Tibial nerve (tissue), 4 donors: ENCODE measurements at places on chromosomes 7 and 10. TPM values are rescaled to one million over a fixed set of nuclear protein-coding genes. Genes with fewer than 3 reads are reported as not detected.

The ACTL6B gene
- not detected for total RNA-seq

The SERPINE1 gene
- 5.7 TPM for total RNA-seq

The LRRD1 gene
- total RNA-seq: not detected

GRCh38 chr7:95596198-95597063 is at the start of gene PDK4:
Gene PDK4 (minus strand): TSS chr7:95596516. CDS start chr7:95596293, 223 bp downstream.
- DNase-seq: peak; percentile 99

DNA sequence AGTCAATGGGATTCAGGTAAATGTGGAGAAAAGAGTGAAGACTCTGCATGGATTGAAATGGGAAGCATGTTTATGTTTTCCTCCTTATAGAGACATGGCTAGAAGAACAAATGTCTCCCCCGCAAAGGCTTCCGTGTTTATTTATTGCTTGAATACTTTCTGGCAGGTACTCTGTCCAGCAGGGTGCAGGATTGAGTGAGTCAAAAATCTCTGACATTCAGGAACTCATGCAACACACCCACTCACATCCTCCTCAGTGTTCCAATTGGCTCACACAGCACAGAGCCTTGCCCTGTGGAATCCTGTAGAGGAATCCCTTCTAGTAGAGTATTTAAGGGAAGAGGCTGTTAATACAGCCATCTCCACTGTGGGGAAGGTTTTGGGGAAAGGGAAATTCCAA is 290.3 kb upstream of the VWC2 start:
- DNase-seq: no peak

DNA sequence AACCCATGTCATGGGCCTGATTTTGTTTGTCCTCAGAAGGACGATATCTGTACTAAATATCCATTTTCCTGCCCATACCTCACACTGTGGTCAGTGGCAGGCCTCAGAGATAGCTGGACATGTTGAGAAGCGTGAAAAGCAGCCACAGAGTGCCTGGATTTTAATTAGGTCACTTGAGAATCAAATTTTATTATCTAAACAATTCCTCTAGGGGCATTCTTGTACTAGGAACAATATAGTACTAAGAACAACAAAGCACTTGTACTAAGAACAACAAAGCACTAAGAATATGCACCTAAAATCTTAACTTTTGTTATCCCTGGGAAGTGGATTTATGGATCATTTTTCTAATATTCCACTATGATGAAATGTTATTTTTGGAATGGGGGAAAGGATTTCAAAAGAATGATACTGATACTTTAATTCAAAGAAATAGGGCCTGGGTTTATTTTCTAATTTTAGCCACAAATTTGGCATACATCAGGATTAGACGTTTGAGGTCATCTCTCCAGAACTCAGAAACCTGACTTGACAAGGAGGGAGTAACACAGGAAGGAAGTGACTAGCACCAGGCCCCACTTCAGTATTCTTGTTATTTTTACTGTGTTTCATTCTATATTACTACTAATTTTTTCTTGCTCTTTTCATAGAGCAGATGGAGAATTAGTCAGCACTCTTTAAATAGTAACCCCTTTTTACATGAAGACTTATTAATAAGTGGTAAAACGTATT is 112.2 kb downstream of the EXOC4 start:
- DNase-seq: no peak

DNA sequence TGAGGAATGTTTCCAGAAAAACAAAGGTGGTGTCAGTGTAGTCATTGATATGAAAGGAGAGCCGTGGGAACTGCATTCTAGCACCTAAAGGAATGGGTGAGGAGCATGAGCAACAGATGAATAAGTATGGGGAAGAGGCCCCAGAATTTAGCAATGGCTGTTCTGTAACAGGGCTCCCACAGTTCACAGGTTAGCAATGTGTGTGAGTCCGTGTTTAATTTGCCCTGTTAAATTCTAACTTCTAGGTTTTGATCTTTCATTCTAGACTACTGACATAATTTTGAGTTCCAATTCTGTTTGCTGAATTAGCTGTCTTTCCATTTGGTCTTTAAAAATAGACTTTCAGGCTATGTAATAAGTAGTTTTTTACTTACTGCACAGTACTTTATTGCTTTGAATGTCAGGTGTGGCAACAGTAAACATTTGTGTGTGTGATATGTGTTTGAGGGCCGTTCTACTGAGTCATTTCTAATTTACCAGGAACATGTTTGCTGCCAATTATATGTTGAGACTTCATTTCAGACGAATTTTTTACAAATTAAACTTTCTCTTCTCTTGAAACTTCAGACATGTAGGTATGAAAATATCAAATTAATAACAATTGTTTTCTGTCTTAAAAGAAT is 8.8 kb downstream of the STK17A start:
- no peak for DNase-seq

DNA sequence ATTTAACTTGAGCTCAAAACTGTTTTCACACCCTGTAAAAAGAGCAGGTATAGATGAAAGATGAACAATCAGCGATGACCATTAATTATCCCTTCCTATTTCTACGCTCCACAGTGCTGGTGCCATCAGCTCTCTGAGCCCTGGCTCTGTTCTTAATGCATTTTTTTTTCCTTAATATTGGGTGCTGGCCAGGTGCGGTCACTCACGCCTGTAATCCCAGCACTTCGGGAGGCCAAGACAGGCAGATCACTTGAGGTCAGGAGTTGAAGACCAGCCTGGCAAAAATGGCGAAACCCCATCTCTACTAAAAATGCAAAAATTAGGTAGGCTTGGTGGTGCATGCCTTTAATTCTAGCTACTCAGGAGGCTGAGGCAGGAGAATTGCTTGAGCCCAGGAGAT is 4.2 kb downstream of the STEAP4 start:
- no peak for DNase-seq

DNA sequence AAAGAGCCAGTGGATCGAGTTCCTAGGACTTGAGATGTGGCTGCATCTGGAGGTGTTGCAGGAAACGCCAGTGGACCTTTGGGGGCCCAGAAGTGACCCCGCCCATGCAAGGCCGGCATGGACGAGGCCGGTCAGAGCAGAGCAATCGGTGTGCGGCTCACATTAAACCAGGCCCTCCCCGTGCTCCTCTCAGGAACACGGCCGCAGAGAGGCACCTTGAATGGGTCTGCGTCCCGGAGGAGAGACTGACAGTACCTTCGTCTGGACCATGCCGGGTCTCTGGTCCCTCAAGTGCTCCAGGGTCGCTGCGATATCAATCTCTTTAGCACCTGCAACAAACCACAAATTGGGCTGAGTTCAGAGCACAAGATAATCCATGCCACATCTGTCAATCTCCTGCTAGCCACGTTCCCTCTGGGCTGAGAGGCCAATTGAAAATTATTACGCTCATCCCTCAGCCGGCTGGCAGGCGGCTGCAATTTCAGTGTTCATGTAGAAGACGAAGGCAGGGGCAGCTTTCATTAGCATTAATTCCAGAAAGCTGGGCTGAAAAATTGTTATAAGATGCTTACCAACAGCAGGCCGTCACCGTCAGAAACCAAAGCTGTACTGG is 212.0 kb downstream of the DNAJB6 start:
- no peak for DNase-seq

GRCh38 chr7:78496096-78496630 is 697.6 kb downstream of the PHTF2 start:
- DNase-seq: no peak

DNA sequence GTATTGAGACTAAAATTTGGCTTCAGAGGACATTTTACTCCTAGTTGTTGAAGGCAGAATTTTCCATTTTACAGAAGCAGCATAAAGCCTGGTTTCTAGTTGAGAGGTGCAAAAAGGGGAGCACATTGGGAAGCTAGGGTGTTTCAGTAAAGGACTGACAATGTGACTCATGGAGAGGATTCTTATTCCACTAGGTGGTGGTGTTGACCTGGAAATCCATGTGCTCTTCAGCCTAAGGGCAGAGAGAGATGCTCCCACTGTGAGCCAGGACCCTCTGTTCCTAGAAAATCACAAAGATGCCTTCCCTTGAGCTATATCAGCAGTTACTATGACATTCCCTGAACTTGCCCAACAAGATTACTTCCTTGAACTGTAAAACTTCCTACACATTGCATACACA is 687.8 kb downstream of the IPMK start:
- DNase-seq: no peak

- peak; percentile 93 for DNase-seq
Measured at GRCh38 chr7:81684514-81685269, 85.2 kb downstream of the HGF start.

- no peak for DNase-seq
Measured at GRCh38 chr7:20980668-20981264, 194.1 kb upstream of the SP8 start.

- DNase-seq: no peak
Measured at GRCh38 chr7:47354831-47355541, 226.9 kb downstream of the TNS3 start.
